ENCODE measurements at places on chromosomes 7 and 10.

- DNase-seq, result no peak
Observed at GRCh38 chr7:6709808-6710207, 3.1 kb upstream of the ZNF12 start.

- DNase-seq, result peak; percentile 71
Observed at GRCh38 chr10:43409385-43410109, 561 bp upstream of the HNRNPF start.

DNA sequence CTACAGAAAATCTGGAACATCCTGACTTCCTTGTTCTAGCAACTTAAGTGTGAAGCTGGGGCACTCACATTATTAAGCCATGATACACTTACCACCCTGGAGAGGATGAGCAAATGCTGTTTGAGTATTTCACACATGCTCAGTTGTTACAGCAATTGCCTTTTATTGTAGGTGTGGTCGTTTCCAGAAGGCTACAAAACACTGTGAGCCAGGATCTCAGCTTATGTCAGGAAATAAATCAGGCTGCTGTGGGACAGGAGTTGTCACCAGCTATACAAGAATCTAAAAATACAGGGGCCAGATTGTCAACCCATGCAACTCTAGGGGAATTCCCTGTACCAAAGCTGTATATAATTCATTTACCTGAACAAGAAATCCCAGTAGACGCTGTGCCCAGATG, 273.3 kb upstream of the SP4 start:
- no peak for DNase-seq

DNA sequence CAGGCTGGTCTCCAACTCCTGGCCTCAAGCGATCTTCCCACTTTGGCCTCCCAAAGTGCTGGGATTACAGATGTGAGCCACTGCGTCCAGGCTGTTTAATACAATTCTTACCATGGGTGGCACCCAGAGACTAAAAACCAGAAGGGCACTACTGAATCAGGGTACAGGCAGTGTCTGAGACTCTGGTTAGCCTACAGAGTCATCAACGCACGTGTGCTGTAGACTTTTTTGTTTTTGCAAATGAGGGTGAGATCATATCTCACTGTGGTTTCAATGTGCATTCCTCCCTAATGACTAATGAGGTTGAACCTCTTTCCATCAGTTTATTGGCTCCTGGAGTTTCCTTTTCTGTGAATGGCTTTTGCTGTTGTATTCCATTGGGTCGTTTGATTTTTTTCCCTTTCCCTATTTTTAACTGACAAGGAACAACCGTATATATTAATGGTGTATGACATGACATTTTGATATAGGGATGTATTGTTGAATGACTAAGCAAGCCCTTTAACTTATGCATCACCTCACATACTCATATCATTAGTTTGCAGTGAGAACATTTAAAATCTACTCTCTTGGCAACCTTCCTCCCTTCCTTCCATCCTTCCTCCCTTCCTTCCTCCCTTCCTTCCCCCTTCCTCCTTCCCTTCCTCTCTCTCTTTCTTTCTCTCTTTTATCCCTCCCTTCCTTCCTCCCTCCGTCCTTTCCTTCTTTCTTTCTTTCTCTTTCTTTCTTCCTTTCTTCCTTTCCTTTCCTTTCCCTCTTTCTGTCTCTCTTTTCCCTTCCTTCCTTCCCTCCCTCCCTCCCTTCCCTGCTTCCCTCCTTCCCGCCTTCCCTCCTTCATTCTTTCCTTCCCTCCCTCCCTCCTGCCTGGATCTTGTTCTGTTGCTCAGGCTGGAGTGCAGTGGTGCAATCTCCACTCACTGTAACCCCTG, 9.3 kb upstream of the TMEM270 start:
- DNase-seq, result peak; percentile 13

- no peak for DNase-seq
Observed at GRCh38 chr7:4726566-4726965, 44.5 kb downstream of the FOXK1 start.

DNA sequence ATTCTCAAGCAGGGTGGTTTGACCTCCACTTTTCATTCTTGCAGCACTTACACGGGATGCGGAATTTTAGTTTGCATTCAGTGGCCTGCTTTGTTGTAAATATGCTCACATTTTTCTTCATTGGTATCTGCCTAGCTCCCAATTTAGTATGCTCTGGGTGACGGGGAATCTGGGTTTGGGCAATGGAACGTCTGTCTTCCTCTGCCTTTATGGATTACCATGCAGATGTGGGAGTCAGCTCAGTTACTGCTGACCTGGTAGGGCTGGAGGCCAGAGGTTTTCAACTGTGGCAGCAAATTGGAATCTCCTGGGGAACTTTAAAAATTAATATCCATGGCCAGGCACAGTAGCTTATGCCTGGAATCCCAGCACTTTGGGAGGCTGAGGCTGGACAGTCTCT, 161.6 kb downstream of the CAMK1D start:
- DNase-seq, result no peak

Data from CD4-positive, alpha-beta T cell treated with Interleukin-6 for 4 hours (primary cell).